Stimulated activated CD8-positive, alpha-beta memory T cell treated with anti-CD3 and anti-CD28 coated beads, Interleukin-2, amount 100 ng/mL, for 48 hours (primary cell): ENCODE measurements at places on chromosomes 7 and 10.

- DNase-seq, result no peak
Measured at GRCh38 chr10:106625751-106626150, 538.8 kb downstream of the SORCS1 start.

DNA sequence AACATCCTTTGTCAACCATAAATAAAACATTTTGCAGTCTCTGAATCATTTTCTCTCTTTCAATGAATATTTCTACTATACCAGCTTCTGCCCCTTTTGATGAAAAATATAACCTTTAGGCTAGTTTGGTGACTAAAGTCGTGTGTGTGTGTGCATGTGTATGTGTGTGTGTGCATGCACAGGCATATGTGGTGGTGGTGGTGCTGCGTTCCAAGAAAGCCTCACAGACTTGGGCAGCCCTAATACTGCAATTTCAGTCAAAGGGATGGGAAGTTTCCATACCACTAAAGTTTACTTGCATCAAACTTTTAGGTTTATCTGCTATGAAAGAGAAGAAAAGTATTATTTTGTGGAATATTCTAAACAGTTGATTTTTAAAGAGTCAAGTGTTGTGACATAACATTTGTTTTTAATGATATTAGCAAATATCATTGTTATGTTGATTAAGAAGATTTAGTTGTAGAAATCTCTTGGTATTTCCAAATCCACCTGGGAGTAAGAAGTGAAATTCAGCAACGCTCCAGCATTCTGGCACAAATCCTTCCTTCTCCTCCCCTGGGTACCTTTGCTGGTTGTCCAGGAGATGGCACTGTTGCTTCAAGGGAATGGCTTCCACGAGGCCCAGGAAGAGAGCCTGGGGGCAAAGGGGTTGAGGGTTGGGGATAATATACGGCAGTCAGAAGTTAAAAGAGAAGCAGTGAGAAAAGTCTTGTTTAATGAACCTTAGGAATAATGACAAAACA lies 41.5 kb downstream of the ASB4 start:
- no peak for DNase-seq

- no peak for DNase-seq
Measured at GRCh38 chr10:79274279-79275104, 72.8 kb upstream of the PPIF start.

DNA sequence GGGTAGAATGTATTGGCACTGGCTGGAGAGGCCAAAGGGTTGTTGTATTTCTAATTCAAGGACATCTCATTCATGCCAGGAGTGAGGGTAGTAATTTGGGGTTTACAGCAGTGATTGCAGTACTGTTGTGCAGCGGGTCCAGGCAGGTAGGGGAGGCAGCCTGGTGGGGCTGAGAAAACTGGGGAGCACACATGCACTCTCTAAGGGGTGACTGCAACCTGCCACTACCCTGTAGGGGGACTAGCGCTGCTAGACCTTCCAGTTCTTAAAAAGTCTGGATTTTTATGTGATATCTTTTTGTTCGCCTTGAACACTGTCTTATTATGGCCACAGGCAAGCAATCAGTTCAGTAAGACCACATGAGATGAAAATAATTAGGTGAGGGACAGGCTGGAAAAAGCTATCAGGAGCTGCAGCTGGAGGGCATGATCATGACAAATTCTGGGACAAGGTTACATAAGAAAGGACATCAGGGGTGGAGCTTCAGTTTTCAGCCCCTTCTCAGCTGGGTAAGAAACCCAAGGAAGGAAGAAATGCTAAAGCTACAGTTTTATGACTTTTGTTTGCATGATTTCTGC lies 149.0 kb downstream of the ARHGAP21 start:
- no peak for DNase-seq

- no peak for DNase-seq
Measured at GRCh38 chr7:94325122-94325475, 69.6 kb upstream of the COL1A2 start.

- DNase-seq, result peak; percentile 57
Measured at GRCh38 chr7:149662591-149663095, 110.7 kb downstream of the ZNF467 start.

GRCh38 chr10:43772171-43772570 lies 123.5 kb upstream of the ZNF32 start:
- DNase-seq, result no peak

DNA sequence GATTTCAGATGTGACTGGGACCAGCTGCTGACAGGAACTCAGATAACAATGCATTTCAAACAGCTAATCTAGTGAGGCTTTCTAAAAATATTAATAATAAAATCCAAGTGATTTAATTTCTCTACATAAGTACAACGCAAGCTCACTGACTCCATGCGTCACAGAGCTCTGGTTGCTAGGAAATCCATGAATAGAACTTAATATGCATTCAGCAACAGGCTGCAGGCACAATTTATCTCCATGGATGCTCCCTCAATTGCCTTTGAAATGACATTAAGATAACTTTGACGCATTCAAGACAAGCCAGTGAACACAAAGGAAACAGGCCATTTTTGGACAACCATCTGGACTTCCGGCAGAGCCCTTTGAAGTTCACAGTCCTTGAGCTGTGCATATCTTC lies 118.7 kb upstream of the COL1A2 start:
- DNase-seq, result no peak

DNA sequence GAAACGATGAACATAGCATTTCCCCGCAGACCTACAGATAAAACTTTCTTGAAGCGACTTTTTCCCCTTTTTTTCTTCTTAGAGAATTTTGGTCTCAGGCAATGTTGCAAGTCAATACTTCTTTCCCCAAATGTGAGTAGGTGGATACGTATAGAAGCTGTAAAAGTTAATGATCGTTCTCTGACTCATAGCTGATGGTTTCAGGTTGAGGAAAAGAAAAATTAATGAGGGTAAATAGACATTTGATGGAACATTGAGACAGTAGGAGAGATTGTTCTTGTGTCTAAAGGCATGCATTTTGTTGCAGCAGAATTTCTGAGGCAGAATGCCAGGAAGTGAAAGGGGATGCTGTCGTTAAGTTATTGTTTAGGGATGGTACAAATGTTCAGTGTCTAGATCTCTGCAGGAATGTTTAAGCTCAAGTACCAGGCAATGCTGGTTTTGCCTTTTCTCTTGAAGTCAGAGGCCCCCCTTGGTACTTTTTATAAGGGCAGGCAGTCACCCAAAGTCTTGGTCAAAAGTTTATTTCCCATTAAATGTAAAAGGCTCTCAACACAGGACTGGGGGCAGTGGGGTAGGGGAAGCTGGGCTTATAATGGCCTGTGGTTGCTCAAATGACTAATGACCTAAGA lies 9.3 kb downstream of the TCF7L2 start:
- DNase-seq, result no peak

- no peak for DNase-seq
Measured at GRCh38 chr7:105188201-105188600, 174.2 kb downstream of the KMT2E start.

GRCh38 chr10:88911116-88911515 lies 31.1 kb downstream of the STAMBPL1 start:
- DNase-seq, result no peak

GRCh38 chr7:39446546-39446945 lies 119.7 kb upstream of the YAE1 start:
- no peak for DNase-seq

DNA sequence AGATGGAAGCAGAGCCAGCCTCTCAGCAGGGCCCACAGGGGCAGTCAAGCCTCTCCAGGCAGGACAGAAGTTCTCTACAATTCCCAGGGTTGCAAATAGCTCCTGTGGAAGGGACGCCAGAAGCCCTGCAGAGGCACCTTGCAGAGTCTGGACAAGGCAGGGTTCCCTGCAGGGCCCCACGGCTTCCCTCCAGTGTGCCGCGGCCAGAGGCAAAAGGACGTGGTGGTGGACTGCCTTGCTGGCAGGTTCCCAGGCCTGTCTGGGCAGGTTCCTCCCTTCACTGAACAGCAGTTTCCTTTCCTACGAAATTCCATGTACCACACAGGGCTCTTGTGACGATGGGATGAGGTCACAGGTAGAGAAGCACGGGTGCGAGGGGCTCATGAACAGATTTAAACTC lies 25.1 kb downstream of the UPP1 start:
- no peak for DNase-seq

- DNase-seq, result no peak
Measured at GRCh38 chr10:102674566-102674965, 30.3 kb downstream of the TRIM8 start.

- DNase-seq, result no peak
Measured at GRCh38 chr10:130553826-130554225, 417.6 kb downstream of the GLRX3 start.

DNA sequence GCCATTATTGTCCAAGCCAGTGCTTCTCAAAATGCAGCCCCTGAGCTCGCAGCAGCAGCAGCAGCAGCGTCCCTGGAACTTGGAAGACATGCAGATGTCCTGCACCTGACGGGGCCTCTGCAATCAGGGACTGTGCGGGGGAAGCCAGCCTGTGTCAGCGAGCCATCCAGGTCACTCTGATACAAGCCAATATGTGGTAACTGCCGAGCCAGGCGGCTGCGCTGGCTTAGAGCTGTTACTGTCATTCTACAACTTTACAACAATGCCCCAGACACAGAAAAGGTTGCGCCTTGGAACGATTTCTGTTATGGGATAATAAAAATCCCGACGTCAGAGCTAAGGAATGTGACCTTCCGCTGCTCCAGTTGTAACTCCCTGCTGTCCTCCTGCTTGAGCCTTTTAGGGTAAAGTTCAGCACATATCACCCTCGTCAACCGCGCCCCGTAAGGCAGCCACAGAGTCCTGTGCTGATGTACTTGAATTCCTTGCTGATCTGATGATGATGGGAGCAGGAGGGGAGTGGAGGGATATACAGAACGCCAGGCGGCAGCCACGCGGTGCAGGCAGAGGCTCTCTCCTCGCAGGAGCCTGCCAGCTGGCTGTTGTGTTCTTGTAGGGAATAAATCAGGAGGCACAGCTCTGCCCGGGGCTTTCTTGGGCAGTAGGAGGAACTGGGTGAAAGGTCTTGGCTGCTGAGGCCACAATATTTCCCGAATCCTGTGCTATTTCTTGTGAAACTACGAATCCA lies 20.0 kb upstream of the CRYGN start:
- DNase-seq, result no peak

DNA sequence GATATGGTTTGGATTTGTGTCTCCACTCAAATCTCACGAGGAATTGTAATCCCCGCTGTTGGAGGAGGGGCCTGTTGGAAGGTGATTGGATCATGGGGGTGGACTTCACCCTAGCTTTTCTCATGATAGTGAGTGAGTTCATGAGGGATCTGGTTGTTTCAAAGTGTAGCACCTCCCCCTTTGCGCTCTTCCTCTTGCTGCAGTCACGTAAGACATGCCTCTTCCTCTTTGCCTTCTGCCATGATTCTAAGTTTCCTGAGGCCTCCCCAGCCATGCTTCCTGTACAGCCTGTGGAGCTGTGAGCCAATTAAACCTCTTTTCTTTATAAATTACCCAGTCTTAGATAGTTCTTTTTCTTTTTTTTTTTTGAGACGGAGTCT lies 17.1 kb downstream of the CDNF start:
- no peak for DNase-seq

- no peak for DNase-seq
Measured at GRCh38 chr10:49629431-49629881, 15.6 kb downstream of the CHAT start.

DNA sequence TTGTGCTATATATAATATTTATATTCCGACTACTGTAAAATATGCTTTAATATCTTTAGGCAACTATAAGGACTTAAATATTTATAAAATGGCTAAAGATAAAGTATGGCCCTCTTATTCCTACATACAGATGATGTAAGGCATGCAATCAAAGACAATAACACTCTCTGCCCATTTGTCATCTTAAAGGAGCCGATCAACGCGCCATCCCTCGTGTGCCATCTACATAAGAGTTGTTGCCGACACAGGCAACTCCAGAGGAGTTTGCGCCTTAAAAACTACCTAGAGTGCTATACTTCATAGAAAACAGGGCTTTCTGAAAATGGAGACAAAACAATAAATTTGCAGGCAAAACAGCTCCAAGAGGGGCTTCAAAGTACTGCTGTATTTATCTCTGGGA lies 709.0 kb downstream of the KCNMA1 start:
- no peak for DNase-seq

DNA sequence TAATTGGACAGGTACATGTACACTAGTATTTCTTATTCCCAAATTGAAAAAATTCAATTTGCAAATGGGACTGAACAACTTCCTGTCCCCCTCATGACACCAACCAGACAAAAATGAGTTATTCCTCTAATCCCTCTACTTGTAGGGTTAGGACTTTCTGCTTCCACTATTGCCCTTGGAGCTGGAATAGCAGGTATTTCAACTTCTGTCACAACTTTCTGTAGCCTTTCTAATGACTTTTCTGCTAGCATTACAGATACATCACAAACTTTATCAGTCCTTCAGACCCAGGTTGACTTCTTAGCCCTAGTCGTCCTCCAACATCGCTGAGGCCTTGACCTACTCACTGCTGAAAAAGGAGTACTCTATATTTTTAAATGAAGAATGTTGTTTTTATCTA lies 6.4 kb downstream of the CYP3A7 start:
- no peak for DNase-seq

DNA sequence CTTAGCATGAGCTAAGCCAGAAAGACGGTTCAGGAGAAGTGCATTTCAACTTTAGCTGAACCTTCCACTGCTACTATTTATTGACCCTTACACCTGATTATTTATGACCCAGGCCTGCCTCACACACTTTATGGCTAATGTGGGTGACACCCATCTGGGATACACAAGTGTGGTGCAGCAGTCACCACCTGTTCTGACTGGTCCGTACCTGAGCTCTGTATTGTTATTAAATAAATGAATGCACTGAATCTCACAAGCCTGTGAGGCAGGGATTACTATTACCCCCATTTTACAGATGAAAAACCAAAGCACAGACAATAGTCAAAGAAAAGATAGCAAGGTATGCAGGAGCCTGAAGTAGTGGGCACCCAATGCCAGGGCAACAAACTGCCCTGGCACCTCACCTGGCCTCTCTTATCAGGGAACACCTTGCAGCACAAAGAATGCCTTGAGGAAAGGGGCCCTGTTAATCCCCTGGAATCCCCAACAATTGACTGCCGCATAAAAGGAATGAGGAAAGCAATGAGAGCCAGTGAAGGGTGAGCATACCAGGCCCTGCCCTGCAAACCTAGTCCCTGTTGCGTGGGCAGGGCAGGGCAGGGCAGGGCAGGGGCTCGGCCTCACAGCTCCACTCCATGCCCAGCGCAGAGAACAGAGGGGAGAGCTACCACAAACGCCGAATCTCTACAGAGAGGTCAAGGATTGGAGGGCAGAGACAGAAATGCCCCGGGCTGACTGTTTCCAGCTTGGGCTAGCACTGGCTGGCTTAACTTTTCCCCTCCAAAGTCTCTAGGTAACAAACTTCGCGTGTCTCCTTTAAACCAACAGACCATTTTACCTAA lies 1.3 kb downstream of the ANXA11 start:
- no peak for DNase-seq

GRCh38 chr10:11272915-11273389 lies 255.3 kb downstream of the CELF2 start:
- DNase-seq, result peak; percentile 15

DNA sequence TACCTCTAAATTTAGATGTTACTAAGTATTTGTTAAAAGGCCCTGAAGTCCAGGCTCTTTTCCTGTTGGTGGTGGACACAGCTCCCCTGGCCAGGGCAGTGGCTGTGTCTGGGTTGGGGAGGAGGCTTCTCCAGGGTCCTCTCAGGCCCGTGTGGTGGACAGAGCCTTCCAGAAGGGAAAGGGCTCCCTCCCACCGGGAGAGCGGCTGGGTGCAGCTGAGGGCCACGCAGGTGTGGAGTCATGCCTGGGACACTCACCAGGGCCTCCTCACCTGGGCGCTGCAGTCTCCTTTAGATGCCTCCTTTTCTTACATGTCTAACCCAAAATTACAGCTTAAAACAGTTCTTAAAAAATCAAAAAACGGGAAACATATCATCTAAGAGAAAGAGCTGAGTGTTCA lies 128.2 kb upstream of the TCERG1L start:
- DNase-seq, result no peak
